Activated CD4-positive, alpha-beta T cell treated with anti-CD3 and anti-CD28 coated beads for 36 hours (primary cell): ENCODE measurements at places on chromosomes 7 and 10. TPM values are rescaled to one million over a fixed set of nuclear protein-coding genes. Genes with fewer than 3 reads are reported as not detected.
A peak's percentile ranks its signal among the peaks of the same experiment; 100 is the strongest.

Gene HOXA6
- total RNA-seq, result not detected

Gene MUC3A
- total RNA-seq, result not detected

Gene IGFBP1
- total RNA-seq, result not detected

Gene WNT8B
- 0.40 TPM for total RNA-seq

Gene GIMAP1
- total RNA-seq, result 3.5 TPM

Gene DENND10
- total RNA-seq, result 21.9 TPM

Gene CAMK2B
- 1.1 TPM for total RNA-seq

Gene RSBN1L
- total RNA-seq, result 21.0 TPM

Gene UCN3
- total RNA-seq, result not detected

Gene LRRC18
- total RNA-seq, result not detected

Gene R3HCC1L
- total RNA-seq, result 13.5 TPM

Gene TFEC
- not detected for total RNA-seq

Gene CUZD1
- 1.7 TPM for total RNA-seq

Gene HECTD2
- 9.7 TPM for total RNA-seq

DNA sequence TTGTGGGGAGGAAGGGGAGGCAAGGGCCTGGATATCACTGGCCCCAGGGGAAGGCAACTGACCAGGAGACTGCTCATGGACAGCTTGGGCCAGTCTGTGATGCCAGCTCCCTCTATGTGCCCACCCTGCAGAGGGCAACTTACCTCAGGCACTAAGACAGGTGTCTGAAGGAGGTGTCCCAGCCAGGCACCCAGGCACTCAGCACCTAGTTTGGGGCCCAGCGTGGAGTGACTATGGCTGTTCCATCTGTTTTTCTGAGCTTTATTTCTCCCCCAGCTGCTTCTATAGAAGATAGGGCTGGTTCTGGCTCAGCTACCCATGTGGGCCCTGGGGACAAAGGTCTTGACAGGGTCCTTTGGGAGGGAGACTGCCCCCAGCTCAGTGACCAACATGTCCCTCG lies 150.6 kb upstream of the PCBD1 start:
- H3K4me1 ChIP-seq, result no peaks in the 10 kb centered on the region
- no peak for DNase-seq
- H3K27ac ChIP-seq, result no peak overlapping the region
- H3K36me3 ChIP-seq, result no peaks in the 10 kb centered on the region

GRCh38 chr7:1095621-1096155 lies 7.8 kb downstream of the GPER1 start:
- no peaks in the 10 kb centered on the region for H3K4me1 ChIP-seq
- no peak overlapping the region for H3K27ac ChIP-seq
- H3K36me3 ChIP-seq, result peaks cover 20% of the 10 kb centered on the region
- H3K4me3 ChIP-seq, result no peak overlapping the region
- DNase-seq, result no peak

- DNase-seq, result no peak
- H3K4me3 ChIP-seq, result no peak overlapping the region
- no peak overlapping the region for H3K27ac ChIP-seq
- no peaks in the 10 kb centered on the region for H3K36me3 ChIP-seq
These were observed 137.3 kb upstream of the FRMD4A start for GRCh38 chr10:14468023-14468441.

DNA sequence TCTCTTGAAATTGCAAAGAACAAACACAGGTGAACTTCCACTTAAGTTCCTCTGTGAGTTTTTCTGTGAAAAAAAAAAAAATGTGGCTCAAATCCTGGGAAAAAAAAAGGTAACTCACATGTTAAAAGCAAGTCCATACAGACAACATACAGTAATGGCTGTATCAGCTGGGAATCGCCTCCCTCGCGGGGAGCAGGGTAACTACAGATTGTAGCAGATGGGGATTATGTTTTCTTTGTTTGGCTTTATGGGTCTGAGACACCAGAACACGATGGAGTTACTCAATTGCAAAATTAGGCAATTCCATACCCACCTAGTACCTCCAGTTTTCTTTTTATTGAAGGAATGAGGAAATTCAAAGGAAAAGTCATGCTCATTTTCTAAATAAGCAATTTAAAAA lies 42.3 kb downstream of the FEZF1 start:
- peaks cover 6% of the 10 kb centered on the region for H3K27me3 ChIP-seq
- no peak overlapping the region for H3K27ac ChIP-seq
- DNase-seq, result no peak
- H3K36me3 ChIP-seq, result no peaks in the 10 kb centered on the region

DNA sequence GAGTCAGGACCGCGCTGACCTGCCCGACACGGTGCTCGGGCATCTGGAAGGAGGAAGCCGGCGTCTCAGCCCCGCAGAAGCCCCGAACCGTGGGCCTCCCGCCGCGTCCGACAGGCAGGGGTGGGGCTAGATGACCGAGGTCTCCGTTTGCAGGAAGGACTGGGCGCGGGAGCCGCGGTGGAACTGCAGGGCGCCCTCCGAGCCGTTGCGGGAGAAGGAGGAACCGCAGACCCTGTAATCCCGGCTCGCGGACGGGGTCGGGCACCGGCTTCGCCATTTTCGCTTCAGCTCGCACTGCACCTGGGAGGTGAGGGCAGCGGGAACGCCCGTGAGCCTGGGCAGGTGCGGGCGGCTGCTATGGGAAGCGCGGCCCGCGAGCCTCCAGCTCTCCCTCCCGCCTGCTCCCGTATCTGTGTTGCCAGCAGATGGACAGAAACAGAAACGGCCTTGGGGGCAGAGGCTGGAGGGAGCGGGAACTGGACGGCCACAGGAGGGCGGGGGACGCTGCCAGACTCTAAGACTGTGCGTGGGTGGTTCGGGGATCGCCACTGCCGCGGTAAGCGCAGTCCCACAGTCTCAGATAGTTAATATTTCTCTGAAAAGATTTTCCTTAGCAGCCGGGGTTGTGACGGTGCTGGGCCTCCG lies 114.1 kb downstream of the VIPR2 start:
- DNase-seq, result peak; percentile 46
- H3K27ac ChIP-seq, result no peak overlapping the region
- H3K27me3 ChIP-seq, result peaks cover 21% of the 10 kb centered on the region

- H3K27me3 ChIP-seq, result peaks cover 14% of the 10 kb centered on the region
- DNase-seq, result no peak
These were observed 139.9 kb downstream of the EGFR start for GRCh38 chr7:55158541-55159382.

DNA sequence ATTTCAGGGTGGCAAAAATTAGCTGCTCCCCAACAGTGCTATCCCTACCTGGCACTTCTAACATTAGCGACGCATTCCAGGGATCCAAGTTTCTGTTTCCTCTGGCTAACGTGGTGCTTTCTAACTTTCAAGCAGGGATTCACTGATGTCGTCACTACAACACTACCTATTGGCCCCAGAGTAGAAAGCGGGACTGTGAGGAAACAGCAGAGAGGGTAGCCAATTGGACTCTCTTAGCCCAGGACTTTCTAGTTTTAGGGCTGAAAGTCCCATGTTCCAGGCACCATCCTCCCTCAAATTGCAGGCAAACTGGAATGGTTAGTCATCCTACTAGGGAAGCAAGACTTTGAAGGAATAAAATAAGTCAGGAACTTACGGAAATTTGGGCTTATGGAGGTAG lies 89.3 kb upstream of the AGK start:
- H3K4me1 ChIP-seq, result no peaks in the 10 kb centered on the region
- H3K27me3 ChIP-seq, result peaks cover 6% of the 10 kb centered on the region
- H3K4me3 ChIP-seq, result no peak overlapping the region
- no peak overlapping the region for H3K27ac ChIP-seq
- H3K36me3 ChIP-seq, result no peaks in the 10 kb centered on the region

DNA sequence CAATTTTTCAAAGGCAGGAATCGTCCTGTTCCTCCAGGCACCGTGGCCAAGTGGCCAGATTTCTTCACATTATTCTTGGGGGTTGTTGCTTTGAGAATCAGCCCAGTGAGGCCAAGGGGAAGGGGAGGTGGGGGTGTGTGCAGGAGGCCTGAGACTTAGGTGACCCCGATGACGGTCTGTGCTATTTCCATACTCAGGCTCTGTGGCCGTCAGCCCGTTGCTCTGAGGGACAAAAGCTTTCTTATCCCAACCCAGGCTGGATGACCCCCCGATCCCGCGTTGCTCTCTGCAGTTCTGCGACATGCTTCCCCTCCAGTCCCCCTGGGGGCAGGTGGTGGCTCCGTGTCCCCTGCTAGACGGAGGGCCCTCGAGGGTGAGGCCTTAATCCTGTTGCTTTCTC lies 14.2 kb downstream of the DOCK1 start:
- no peaks in the 10 kb centered on the region for H3K36me3 ChIP-seq
- no peaks in the 10 kb centered on the region for H3K4me1 ChIP-seq
- no peak overlapping the region for H3K27ac ChIP-seq
- DNase-seq, result no peak

- peaks cover 7% of the 10 kb centered on the region for H3K4me1 ChIP-seq
- no peak overlapping the region for H3K4me3 ChIP-seq
- no peak for DNase-seq
- peaks cover 35% of the 10 kb centered on the region for H3K27me3 ChIP-seq
- H3K27ac ChIP-seq, result no peak overlapping the region
- no peaks in the 10 kb centered on the region for H3K36me3 ChIP-seq
These were observed 55.3 kb upstream of the GRB10 start for GRCh38 chr7:50837965-50838364.

- H3K27ac ChIP-seq, result no peak overlapping the region
- H3K4me3 ChIP-seq, result no peak overlapping the region
- no peaks in the 10 kb centered on the region for H3K4me1 ChIP-seq
- H3K36me3 ChIP-seq, result no peaks in the 10 kb centered on the region
These were observed 23.4 kb downstream of the CFAP43 start for GRCh38 chr10:104208730-104209129.

- H3K4me3 ChIP-seq, result no peak overlapping the region
- peak overlapping the region; percentile 66 for H3K27ac ChIP-seq
- DNase-seq, result no peak
- H3K27me3 ChIP-seq, result peaks cover 7% of the 10 kb centered on the region
- H3K36me3 ChIP-seq, result no peaks in the 10 kb centered on the region
These were observed 180.5 kb downstream of the NRP1 start for GRCh38 chr10:33153968-33154327.

DNA sequence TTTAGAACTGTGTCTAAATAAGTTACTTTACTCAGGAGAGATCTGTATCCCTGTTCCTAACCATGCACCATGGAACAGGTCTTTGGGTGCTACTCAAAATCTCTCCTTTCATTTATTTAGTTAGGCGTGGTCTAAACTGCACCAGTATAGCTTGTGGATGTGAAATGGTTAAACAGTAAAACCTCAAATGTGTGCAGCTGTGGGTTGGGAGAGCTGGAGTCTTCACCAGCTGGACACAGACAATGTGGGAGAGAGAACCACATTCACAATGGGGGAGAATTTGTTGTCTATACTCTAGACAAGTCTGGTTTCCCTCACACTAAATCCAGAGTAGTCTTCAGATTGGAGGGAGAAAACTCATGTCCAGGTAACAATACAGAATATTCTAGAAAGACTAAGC lies 31.2 kb upstream of the IKZF1 start:
- peaks cover 4% of the 10 kb centered on the region for H3K36me3 ChIP-seq
- peaks cover 63% of the 10 kb centered on the region for H3K4me1 ChIP-seq
- H3K4me3 ChIP-seq, result no peak overlapping the region
- DNase-seq, result no peak

DNA sequence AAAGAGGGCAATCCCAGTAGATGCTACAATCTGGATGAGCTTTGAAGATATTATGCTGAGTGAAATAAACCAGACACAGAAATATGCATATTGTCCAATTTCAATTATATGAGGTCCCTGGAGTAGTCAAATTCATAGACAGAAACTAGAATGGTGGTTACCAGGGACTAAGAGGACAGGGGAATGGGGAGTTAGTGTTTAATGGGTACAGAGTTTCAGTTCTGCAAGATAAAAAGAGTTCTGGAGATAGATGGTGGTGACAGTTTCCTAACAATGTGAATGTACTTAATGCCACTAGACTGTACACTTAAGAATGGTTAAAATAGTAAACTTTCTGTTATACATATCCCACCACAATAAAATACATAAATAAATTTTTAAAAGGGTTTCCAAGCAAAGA lies 236.6 kb downstream of the ELMO1 start:
- no peak overlapping the region for H3K4me3 ChIP-seq
- no peak overlapping the region for H3K27ac ChIP-seq
- H3K4me1 ChIP-seq, result peaks cover 9% of the 10 kb centered on the region
- no peak for DNase-seq
- H3K36me3 ChIP-seq, result peaks cover 31% of the 10 kb centered on the region

- DNase-seq, result no peak
- H3K4me3 ChIP-seq, result no peak overlapping the region
- no peak overlapping the region for H3K27ac ChIP-seq
- no peaks in the 10 kb centered on the region for H3K27me3 ChIP-seq
- no peaks in the 10 kb centered on the region for H3K36me3 ChIP-seq
- H3K4me1 ChIP-seq, result peaks cover 32% of the 10 kb centered on the region
These were observed 186.4 kb downstream of the ARHGAP12 start for GRCh38 chr10:31742255-31742654.

- no peak overlapping the region for H3K27ac ChIP-seq
- H3K4me3 ChIP-seq, result no peak overlapping the region
- peaks cover 6% of the 10 kb centered on the region for H3K27me3 ChIP-seq
These were observed 118.0 kb upstream of the PRSS58 start for GRCh38 chr7:142375710-142376313.

GRCh38 chr10:34861293-34862021 lies 46.4 kb upstream of the PARD3 start:
- H3K27ac ChIP-seq, result no peak overlapping the region
- no peaks in the 10 kb centered on the region for H3K4me1 ChIP-seq
- H3K36me3 ChIP-seq, result no peaks in the 10 kb centered on the region

DNA sequence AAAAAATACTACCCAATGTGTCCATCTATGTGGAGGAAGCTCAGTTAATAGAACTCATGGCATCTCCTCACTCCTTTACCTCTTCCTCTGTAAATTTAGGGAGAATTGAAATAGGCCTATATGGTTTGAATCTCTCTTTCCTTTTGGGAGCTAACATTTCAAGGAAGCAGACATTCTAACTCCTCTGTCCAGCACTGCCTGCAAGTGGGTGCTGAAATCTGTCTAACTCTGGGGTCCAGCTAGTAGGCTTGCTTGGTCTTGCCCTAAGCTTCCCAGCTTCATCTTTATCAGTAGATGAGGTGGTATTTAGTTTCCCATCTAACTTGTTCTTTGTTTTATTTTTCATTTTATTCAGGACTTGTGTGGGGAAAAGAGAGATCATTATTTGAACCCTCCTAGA lies 23.2 kb downstream of the CYCS start:
- no peak for DNase-seq
- H3K27ac ChIP-seq, result no peak overlapping the region
- no peaks in the 10 kb centered on the region for H3K36me3 ChIP-seq
- H3K4me3 ChIP-seq, result no peak overlapping the region
- H3K27me3 ChIP-seq, result peaks cover 2% of the 10 kb centered on the region

GRCh38 chr7:132544025-132544424 lies 32.2 kb downstream of the PLXNA4 start:
- no peaks in the 10 kb centered on the region for H3K36me3 ChIP-seq
- peaks cover 3% of the 10 kb centered on the region for H3K4me1 ChIP-seq
- H3K27me3 ChIP-seq, result peaks cover 2% of the 10 kb centered on the region
- H3K27ac ChIP-seq, result no peak overlapping the region

GRCh38 chr10:124180947-124181549 lies 87.7 kb upstream of the CHST15 start:
- no peak overlapping the region for H3K27ac ChIP-seq
- no peaks in the 10 kb centered on the region for H3K36me3 ChIP-seq
- H3K4me3 ChIP-seq, result no peak overlapping the region
- H3K4me1 ChIP-seq, result peaks cover 13% of the 10 kb centered on the region
- peak; percentile 16 for DNase-seq

- H3K4me3 ChIP-seq, result no peak overlapping the region
- H3K4me1 ChIP-seq, result no peaks in the 10 kb centered on the region
- H3K27ac ChIP-seq, result no peak overlapping the region
- H3K36me3 ChIP-seq, result no peaks in the 10 kb centered on the region
These were observed 35.0 kb downstream of the ITGA8 start for GRCh38 chr10:15684768-15685167.

- H3K4me3 ChIP-seq, result no peak overlapping the region
- DNase-seq, result no peak
- H3K27ac ChIP-seq, result no peak overlapping the region
These were observed 9.0 kb downstream of the SORCS3 start for GRCh38 chr10:104650072-104650471.

GRCh38 chr7:84274029-84274638 lies 79.5 kb upstream of the SEMA3A start:
- H3K4me3 ChIP-seq, result no peak overlapping the region
- no peak overlapping the region for H3K27ac ChIP-seq
- DNase-seq, result no peak
